ENCODE measurements at places on chromosomes 2 and 18. TPM values are rescaled to one million over a fixed set of nuclear protein-coding genes. Genes with fewer than 3 reads are reported as not detected.

The C1QL2 gene
- total RNA-seq: not detected

The NCK2 gene
- 36.5 TPM for total RNA-seq

The CEP192 gene
- 31.1 TPM for total RNA-seq

The LIMS3 gene
- total RNA-seq: 0.69 TPM

The RBBP8 gene
- 66.6 TPM for total RNA-seq

The GPR45 gene
- not detected for total RNA-seq

The MC2R gene
- total RNA-seq: 0.15 TPM

The TEX51 gene
- not detected for total RNA-seq

- DNase-seq: no peak
Observed at GRCh38 chr2:100699131-100699530, 120.8 kb upstream of the NPAS2 start.

DNA sequence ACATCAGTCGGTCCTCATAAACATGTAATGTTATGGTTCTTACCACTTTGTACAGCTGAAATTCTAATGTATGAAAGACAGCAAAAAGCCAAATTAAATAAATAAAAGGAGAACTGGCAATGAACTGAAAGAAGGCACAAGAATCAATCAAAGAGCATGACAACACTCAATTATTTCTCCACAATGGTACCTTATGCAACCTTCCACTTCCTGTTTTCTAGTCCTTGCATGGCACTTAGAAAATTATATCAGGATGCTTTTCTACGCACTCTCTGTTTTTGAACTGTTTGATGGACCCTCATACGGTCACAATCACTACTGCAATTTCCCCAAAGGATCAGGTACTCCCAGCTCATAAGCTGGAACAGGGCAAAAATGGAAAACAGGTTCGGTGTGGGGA, 81.6 kb downstream of the EPB41L3 start:
- DNase-seq: no peak

- DNase-seq: no peak
Observed at GRCh38 chr2:227816507-227817294, 3.1 kb downstream of the CCL20 start.

GRCh38 chr2:164911832-164912231, 43.5 kb downstream of the SLC38A11 start:
- DNase-seq: no peak

DNA sequence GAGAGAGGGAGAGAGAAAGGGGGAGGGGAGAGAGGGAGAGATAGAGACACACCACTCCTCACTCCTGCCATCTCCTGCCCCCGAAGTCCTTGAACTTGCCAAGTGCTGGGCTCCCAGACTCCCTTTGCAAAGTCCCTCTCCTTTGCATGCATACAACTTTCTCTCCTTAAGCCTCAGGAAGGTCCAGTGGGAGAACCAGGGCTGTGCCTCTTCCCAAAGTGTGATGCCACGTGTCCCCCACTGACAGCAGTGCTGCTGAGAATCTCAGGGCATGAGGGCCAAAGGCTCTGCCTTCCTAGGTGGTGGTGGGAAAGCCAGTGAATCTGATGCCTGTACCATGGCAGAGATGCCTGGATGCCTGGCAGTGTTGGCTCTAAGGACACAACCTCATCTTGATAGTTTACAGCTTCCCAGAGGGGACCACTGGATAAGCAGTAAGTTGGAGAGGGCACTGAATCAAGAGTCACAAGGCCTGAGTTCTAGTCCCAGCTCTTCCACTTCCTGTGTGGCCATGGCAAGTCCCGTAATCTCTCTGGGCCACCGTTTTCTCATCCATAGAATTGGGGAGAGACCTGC, 103.4 kb downstream of the CLIP4 start:
- no peak for DNase-seq

DNA sequence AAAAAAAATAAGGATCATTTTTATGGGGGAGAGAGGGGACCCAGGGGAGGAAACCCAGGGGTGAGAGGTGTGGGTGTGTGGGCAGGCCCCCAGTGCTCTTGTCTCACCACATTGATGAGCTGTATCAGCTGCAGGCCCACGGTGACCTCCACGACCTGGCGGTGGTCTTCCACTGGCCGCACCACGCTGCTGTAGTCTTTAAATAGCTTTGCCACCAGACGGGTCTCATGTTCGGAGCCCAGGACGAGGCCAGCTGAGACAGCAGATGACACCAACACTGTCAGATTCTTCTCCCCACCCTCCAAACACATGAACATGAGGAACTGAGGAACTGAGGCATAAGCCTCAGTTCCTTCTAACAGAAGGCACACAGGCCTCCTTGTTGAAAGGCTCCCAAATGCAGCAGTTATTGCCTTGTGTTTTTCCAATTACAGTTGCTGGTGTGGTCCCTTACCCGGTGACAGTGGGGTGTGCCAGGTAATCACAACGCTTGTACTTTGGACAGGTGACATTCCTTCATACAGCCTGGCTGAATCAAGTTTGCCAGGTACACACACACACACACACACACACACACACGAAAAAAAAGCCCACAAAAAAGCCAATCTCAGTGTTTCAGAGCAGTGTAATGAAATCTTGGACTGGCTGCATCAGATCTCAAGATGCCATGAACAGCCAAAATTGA, 4.7 kb downstream of the CHRNA1 start:
- DNase-seq: no peak

DNA sequence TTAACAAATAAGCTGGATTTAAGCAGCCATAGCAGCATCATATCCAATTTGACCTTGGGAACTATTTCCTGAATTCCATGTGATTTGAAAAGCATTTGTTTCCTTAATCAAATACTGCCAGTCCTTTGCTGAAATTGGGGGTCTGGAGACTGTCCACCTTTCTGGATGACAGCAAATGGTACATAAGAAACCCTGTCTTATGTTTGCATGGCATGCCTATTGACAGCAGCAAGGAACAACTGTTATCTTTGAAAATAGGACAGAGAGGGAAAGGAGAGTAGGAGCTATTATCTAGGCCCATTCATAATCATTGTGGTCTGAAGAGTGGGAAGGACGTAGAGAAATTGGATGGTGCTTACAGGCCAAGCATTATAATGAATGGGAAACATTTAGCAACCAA, 129.2 kb upstream of the CTNNA2 start:
- no peak for DNase-seq

DNA sequence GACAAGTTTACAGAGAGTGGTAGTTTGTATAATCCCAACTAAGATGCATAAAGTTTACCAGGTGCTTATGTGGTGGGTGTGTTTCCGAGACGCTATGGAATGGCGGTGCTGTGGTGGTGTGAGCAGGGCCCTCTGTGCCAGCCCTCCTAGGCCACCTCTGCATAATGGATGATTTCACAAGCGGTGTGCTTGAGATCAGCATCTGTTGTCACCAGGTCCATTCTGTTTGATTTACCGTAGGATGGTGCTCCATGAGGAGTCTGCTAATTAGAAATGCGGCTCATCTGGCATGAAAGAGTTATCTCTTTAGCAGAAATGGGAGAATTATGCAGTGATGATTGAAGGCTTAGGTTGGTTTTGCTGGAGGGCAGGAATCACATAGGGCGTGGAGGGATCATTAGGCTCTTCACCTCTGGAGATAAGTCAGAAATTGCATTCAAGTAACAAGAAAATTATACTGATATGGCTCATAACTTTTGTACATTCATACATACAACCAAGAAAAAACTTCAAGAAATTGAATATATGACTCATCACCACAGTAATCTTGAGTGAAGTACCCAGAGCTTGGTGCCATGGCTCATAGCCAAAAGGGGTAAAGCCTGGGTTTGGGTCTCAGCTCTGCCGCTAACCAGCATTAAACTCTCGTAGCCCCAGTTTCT, 41.4 kb downstream of the CRIM1 start:
- no peak for DNase-seq

GRCh38 chr2:75464348-75464946, 96.3 kb downstream of the EVA1A start:
- DNase-seq: no peak

DNA sequence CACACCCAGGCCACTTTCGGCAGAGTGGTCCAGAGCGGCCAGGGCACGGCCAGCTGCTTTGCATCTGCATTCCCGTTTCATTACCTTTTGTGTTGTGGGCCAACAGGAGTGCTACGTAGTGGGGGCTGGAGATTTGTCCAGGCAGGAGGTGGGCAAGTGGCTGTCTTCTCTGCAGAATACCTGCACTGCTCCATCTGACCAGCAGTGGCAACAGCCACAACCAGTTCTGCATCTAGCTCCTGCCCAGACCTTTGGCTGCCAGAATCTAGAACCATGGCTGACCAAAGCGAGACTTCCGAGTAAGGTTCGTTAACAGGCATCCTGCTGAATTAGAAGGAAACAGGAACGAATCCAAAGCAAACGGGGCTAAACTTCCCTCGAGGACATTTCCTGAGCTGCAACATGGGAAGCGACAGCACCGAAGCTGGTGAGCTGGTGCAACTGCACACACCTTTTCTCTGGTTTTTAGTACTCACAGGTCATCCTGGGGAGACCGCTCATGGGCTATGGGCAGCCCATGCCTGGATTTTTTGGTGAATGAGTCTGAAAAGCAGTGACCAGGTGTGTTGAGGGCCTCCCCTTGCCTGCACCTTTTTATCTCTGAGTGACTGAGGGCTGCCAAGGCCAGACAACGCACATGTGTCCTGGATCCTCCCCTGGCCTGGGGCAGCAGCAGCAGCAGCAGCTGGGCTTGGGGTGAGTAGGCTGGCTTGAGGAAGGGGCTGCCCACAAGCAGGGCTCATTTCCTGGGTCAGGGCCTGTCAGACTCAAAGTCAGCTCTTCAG, 10.5 kb downstream of the GDF7 start:
- peak; percentile 15 for DNase-seq

- DNase-seq: no peak
Observed at GRCh38 chr2:203261326-203262159, 22.7 kb downstream of the CYP20A1 start.

All from GM12878 (cell line).